Kidney (tissue), 22 donors: ENCODE measurements at places on chromosomes 1 and 21. TPM values are rescaled to one million over a fixed set of nuclear protein-coding genes. Genes with fewer than 3 reads are reported as not detected.
A peak's percentile ranks its signal among the peaks of the same experiment; 100 is the strongest.

ASPM gene
- total RNA-seq: 0.69 TPM

DNA sequence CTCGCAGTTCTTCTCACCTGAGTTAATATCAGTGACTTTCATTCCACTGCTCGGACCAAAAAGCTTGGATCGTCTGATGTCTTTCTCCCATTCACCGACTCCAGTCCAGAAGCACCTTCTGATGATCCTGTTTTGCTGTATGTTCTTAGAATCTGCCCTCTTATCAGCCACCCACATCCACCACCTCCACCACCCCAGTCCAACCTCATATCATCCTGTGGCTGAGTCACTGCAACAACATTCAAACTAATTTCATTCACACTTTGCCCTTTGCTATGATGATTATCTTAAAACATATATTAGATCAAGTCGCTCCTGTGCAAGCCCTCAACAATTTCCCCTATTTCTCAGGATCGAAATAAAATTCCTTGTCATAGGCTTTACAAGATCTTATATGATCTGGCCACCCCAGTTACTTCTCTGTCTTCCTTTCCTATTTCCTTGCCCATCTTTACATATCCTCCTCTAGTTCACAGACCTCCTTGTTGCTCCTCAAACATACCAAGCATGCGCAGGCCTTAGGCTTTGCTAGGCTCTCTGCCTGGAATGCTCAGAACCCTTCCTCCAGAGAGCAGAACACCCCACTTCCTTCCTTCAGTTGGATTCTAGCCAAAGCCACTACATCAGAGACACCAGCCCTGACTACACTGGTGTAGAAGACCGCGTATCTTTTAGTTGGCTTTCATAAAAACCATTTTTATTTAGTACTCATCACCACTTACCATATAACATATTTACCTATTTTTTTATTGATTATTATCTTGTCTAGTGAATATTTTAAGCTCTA is 335.7 kb upstream of the GREM2 start:
- no peaks in the 10 kb centered on the region for H3K36me3 ChIP-seq
- no peaks in the 10 kb centered on the region for H3K27me3 ChIP-seq
- no peak overlapping the region for H3K27ac ChIP-seq
- DNase-seq: no peak
- no peaks in the 10 kb centered on the region for H3K4me1 ChIP-seq
- H3K4me3 ChIP-seq: no peak overlapping the region

- H3K4me3 ChIP-seq: peak overlapping the region; percentile 48
- peaks cover 4% of the 10 kb centered on the region for H3K4me1 ChIP-seq
- DNase-seq: peak; percentile 90
- no peaks in the 10 kb centered on the region for H3K36me3 ChIP-seq
Observed at GRCh38 chr1:31394584-31395193, 18.3 kb upstream of the SERINC2 start.

GRCh38 chr1:6485168-6486101 is 6.0 kb downstream of the PLEKHG5 start:
- no peaks in the 10 kb centered on the region for H3K4me1 ChIP-seq

TRAF3IP3 gene
- 16.4 TPM for total RNA-seq
